ENCODE measurements at places on chromosomes 16 and 17.

- DNase-seq = no peak
Measured at GRCh38 chr17:77231076-77231871, 90.5 kb downstream of the SEC14L1 start.

DNA sequence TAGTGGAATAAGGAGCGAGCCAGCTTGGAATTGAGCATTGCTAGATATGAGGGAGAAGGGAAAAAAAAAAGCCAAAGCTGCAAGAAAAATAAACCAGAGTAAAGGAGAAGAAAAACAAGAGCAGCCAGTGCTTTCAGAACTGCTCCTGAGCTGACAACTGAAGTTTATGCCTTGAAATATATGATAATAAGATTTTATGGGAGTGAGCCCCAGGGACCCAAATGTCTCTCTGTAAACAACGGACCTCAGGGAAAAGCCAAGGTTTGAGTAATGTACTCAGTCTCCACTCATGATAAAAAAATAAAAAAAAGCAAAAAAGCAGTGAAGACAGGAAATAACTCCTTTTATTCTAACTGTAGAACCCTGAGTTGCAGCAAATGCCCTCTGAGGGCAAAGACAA, 132.6 kb downstream of the SNX11 start:
- no peak for DNase-seq

GRCh38 chr16:55955424-55955823, 80.3 kb upstream of the CES5A start:
- no peak for DNase-seq

GRCh38 chr16:79784007-79784406, 183.5 kb upstream of the MAF start:
- no peak for DNase-seq
